ENCODE measurements at places on chromosomes 3 and 15.

DNA sequence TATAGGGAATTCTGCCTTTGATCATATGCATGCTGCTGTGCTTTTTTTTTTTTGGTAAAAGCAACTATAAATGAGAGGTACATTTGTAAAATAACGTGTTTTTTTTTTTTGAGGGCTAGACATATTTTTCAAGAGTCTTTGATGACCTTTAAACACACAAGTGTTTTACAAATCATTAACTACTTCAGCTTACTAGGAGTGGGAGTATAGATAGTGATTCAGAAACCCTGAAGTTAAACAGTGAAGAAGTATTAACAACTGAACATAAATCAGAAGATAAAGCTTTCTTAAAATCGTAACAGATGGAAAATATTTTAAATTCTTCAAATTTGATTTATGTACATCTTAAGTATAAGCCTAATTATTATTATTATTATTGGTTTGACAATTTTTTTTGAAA lies 2.9 kb upstream of the GMNC start:
- DNase-seq = no peak

DNA sequence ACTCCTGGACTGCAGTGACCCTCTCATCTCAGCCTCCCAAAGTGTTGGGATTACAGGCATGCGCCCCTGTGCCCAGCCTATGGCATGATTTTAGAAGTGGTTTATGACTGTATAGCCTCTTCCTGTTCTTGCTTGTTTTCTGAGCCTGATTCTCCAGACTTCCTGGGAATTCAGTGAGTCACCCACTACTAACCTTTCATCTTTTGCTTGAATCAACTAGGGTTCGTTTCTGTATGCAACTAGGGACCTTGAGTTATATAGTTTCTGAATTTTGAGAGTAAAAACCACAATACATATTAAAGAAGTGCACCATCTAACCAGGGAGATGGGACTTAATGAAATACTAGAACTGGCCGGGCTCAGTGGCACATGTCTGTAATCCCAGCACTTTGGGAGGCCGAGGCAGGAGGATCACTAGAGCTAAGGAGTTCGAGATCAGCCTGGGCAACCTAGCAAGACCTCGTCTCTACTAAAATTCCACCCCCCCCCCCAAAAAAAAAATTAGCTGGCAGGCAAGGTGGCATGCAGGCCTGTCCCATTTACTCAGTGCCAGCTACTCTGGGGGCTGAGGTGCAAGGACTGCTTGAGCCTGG lies 76.0 kb downstream of the ZNF609 start:
- no peak for DNase-seq

DNA sequence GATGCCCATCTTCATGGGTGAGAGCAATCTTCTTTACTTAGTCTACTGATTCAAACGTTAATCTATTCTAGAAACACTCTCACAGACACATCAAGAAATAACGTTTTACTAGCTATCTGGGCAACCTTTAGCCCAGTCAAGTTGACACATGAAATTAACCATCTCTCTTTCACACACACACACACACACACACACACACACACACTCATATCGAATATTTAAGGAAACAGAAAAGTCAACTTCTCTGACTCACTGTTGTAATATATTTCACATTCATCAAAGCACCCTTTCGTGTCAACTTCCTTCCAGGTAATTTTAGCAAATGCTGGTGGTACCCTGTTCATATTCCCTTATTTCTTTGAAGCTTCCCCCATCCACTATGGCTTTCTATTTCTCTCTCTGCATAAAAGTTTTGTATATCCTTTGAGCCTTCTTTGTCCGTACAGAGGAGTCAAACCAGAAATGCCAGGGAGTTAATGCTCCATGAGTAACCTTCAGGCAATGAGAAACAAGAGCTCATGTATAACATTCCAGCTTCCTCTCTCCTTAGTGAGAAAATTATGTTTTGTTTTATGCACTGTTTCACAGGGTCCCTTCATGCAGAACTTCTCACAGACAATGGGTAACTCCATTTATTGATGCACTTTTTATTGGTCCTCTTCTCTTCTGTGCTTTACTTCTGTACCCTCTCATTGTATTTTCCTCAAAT lies 335.5 kb upstream of the CBLB start:
- no peak for DNase-seq

GRCh38 chr3:119601154-119601553 lies 3.5 kb downstream of the PLA1A start:
- DNase-seq = no peak

- DNase-seq = no peak
Observed at GRCh38 chr3:146496726-146497125, 27.4 kb upstream of the PLSCR2 start.

- DNase-seq = no peak
Observed at GRCh38 chr3:13005301-13005700, 67.9 kb downstream of the IQSEC1 start.

- no peak for DNase-seq
Observed at GRCh38 chr15:48794697-48795134, 16.2 kb downstream of the CEP152 start.

GRCh38 chr3:180352261-180352660 lies 249.7 kb upstream of the TTC14 start:
- DNase-seq = no peak

- DNase-seq = no peak
Observed at GRCh38 chr3:149554826-149555225, 80.3 kb downstream of the TM4SF4 start.

DNA sequence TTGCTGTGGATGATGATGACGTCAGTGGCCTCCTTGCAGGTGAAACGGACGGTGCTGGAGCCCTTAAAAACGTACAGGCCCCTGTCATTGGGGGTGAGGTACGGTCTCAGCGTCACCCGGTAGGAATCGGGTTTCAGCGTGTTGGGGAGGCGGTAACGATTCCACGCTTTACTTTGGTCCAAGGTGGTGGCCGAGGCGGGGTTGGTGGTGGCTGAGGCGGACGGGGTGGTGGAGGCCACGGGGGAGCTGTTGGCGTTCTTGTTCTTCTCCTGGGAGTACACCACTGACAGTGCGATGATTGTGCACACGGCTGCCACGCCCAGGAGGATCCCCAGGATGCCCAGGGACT lies 8.5 kb downstream of the ANPEP start:
- no peak for DNase-seq

DNA sequence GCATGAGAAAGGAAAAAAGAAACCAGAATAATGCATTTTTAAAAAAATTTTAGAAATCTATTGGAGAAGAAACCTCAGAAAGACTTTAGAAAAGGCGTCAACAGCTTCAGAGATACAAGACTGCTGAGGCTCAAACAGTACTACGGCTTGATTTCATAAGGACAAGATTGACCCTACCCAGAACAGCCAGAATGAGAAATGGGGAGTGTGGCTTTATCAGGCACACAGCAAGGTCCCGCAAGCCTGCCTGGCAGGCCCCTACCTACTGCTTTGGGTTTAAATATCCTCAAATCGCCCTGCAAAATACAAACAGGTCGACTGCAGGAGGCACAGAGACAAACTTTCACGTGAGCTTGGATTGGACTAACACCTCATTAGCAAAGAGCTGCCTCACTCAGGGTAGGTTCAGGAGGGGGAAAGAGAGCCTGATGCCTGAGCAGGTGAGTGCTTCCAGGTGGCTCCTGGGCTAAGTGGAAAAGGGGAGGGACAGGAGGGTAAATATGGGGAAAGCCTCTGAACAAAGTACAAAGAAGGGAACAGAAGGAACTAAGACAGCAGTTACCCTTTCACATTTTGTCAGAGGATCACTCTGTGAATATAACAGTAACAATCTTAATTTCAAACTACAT lies 87.5 kb downstream of the RORA start:
- DNase-seq = no peak

DNA sequence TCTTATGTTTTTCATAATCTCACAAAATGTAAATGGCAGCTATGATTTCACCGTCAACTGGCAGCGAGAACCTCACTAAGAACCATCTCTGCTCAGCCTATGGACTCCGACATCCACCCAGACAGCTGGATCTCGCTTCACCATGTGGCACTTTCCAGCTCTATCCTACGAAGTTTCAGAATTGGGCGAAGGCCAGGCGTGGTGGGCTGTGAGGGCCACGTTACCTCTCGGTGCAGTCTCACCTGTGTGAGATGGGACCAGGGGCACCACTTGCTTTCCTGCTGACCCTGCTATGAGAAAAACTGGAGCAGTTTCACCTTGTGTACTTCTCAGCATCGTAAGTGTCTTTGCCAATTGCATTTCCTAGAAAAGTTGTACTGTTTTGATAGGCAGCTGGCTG lies 32.3 kb downstream of the CHDH start:
- no peak for DNase-seq

- DNase-seq = no peak
Observed at GRCh38 chr15:80990955-80991354, 1.3 kb upstream of the MESD start.

DNA sequence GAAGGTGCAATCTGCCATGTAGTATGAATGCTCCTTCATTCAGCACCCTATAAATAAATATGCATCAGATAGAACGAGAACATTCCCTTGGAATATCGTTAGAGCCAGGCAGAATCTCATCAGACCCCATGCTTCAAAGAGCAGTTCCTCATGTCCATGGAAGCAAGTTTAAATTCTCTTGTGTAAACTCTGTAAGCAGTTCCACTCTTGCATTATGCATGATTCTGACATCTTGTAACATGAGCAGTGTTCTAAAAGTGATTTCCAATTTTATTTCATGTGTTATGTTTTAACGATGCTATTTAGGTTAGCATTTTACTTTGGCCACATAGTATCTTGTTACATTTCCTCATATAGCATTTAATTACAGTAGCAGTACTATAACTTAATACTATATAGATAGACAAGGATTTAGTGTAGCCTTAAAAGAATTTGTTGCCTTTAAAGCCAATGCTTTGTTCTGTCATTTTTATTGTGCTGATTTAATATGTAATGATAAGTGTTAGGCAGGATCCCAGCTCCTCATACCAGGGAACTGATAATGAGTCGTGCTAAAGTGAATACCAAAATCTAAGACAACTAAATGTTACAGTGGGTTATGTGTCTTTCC lies 161.2 kb upstream of the NECTIN3 start:
- DNase-seq = no peak

GRCh38 chr15:73522011-73522410 lies 79.0 kb downstream of the REC114 start:
- DNase-seq = no peak

GRCh38 chr15:48182749-48183148 lies 4.7 kb upstream of the MYEF2 start:
- no peak for DNase-seq

DNA sequence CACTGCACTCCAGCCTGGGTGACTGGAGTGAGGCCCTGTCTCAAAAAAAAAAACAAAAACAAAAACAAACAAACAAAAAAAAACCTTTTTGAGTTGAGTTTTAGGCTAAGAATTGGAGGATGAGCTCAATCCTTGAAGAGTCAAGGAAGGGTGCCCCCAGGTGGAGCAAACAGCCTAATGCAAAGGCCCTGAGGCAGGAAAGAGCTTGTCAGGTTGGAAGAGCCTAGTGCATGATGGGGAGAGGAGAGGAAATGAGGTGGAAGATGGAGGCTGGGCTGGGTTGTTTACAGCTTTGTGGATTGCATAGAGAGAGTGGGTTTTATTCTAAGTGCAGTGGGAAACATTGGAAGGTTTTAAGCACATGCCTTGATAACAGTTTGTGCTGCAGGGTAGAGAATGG lies 2.1 kb upstream of the SNX22 start:
- DNase-seq = no peak

DNA sequence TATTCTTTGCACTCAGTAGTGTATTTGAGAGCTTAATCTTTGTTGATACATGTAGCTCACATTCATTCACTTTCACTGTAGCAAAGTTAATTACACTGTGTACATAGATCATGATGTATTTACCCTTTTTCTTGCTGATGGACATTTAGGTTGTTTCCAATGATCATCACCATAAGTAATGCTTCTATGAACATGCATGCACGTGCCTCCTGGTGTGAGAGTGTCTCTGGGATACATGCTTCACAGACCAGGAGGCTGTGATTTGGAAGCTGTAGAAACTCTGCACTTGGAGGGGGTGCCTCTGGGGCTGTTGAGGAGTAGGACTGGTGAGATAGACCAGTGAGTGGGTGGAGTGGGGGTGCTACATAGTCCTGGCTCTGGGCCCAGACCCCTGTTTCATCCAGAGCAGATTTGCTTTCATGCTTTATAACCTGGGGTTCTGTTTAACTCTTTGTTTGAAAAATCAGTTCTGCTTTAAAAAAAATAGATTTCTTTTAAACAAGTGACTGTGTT lies 18.2 kb upstream of the SMAD3 start:
- DNase-seq = no peak

DNA sequence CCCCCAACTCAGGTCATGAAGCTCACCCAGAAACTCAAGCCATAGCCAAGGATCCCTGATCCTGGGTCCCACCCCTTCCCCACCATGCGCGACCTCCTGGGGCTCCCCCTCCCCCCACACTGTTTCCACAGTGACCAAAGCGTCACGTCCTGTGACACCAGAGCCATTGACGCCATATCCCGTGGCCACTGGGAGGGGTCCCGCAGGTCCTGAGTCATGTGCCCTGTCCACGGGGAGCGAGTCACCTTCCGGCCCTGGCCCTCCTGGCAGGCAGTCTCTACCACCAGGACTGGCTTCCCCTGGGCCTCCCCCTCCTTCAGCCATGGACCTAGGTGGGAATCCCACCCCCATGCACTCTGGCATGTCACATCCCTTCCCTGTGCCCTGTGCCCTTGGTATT lies 15.6 kb downstream of the SEMA3F start:
- DNase-seq = no peak

- DNase-seq = no peak
Observed at GRCh38 chr3:27677565-27677964, 44.6 kb downstream of the EOMES start.

- no peak for DNase-seq
Observed at GRCh38 chr3:72990701-72991395, 5.8 kb upstream of the PPP4R2 start.

- DNase-seq = no peak
Observed at GRCh38 chr3:20666091-20666490, 480.1 kb upstream of the SGO1 start.

GRCh38 chr3:46440531-46441294 lies 24.0 kb downstream of the LTF start:
- DNase-seq = no peak

- DNase-seq = no peak
Observed at GRCh38 chr3:195057716-195058115, 213.2 kb downstream of the XXYLT1 start.

DNA sequence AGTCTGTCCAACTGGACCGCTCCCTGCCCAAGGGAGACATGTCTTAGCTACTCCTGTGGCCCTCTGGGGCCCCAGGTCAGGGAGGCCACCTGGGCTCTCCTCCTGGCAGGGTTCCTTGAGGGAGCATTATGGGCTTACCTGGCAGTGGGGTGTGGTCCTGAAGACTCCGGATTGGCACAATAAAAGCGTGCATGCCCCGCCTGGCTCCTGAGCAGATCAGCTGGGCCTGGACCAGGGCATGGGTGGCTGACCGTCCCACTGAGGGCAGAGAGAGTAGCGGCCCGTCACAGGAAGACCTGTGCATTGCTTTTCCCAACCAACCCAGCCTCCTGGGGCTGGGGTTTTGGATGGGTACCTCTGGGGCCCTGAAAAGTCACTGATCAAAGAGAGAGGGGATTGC lies 5.4 kb downstream of the ACOX2 start:
- DNase-seq = no peak

GRCh38 chr15:70557521-70558258 lies 205.7 kb downstream of the UACA start:
- DNase-seq = no peak
